ENCODE measurements at places on chromosomes 12 and 14. TPM values are rescaled to one million over a fixed set of nuclear protein-coding genes. Genes with fewer than 3 reads are reported as not detected.

Gene RHEBL1
- 1.7 TPM for total RNA-seq

Gene GNB3
- 5.2 TPM for total RNA-seq

Gene PTPRQ
- 0.25 TPM for total RNA-seq

Gene KRT82
- total RNA-seq = not detected

Gene LACRT
- not detected for total RNA-seq

Measured in vagina (tissue), 2 donors.